ENCODE measurements at places on chromosomes 4 and X. TPM values are rescaled to one million over a fixed set of nuclear protein-coding genes. Genes with fewer than 3 reads are reported as not detected.

DNA sequence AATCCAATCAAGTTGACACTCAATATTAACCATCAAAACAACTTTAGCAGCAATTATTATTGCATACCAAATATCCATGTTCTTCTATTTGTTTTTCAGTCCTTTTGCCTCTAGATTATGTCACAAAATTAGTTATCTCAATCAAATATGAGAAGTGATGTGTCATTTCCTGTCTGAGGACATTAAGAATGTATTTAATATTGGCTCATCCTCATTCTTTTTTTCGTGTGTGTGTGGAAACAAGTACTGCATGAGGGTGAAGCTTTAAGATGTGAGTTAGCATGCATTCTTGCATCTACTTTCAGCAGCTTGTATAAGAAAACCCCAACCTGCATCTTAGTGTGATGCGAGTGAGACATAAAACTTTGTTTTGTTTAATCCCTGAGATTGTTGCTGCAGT is 301.4 kb downstream of the GRIA2 start:
- no peak for DNase-seq

DNA sequence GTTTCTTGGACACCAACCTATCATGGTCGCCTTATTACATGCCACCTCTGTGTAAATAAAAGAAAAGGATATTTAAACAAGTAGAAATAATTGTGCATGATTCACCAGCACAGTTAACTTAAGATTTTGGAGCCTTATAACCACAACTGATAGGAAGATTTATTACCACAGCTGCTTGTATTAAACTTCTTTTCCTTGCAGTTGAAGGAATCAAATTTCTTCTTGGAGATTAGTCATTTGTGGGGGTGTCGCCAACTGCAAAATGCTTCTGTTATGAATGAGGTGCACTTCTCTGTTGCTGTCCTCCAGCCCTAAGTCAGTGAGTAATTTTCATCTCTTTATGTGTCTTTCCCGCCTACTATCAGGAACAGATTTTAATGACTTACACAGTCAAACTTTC is 73.3 kb downstream of the OR13H1 start:
- peak; percentile 24 for DNase-seq

DNA sequence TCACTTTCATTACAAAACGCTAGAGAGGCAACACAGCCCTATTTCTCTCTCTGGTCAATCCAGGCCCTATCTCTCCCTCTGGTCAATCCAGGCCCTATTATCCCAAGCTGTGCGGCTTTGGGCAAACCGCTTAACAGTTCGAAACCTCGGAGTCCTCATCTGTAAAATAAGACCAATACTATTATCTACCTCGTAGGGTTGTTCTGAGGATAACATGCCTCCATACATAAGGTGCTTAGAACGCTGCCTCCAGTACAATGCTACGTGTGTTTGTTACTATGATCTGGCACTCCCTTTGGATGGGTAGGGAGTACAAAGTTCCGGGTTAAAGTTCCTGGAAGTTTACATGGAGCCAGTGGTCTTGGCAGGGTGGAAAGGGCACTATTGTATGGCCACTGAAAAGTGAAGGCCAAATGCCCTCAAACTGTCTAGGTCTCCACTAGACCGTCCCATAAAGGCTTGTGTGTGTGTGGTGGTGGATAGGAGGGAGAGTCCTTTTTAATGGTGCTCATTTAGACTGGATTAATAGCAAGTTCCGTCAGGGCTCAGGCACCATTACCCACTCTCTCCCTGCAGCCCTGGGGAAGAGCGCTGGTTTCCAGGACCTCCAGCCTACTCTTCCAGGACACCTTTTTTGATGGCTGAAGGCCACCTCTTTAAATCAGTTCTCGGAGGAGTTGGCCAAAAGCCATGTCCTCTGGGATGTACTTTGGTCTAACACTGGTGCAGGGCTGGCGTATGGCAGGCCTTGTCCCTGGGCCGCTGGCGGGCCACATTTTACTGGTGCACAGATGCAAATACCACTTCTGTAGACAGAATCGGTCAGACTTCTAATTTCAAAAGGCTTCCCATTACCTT is 75.6 kb upstream of the BCOR start:
- DNase-seq: no peak

DNA sequence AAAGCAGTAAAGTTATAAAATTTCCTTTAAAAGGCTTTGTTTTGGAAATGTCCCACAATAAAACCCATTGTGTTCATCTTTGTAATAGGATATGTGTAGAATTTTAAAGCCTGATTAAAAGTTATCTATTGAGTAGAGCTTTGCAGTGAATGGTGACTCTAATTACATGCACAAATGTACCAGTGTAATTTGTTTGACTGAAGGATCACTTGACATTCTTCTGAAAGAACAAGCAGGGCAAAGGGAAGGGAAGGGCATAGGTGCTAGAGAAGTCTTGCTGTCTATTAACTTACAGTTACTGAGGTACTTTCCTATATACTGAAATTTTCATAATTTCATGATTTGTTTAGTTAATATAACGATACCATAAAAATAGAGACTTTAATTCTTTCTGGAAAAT is 70.8 kb downstream of the STIM2 start:
- DNase-seq: no peak

DNA sequence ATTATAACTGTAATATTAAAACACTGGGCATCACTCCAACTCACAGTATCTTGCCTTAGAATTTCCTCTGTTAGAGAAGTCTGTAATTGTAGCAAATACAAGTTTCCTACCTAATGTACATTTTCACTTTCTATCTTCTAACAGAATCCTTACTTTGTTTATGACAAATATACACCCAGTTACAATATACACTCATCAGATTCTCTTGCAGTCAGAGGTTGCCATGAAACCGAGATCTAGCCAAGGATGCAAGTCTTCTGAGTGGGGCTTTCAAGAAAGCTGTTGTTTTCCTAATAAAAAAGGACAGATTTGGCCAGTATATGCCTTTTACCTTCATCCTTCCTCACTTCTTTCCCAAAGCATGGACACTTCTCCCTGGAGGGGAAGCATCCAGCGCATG is 228.9 kb downstream of the SCFD2 start:
- DNase-seq: no peak

DNA sequence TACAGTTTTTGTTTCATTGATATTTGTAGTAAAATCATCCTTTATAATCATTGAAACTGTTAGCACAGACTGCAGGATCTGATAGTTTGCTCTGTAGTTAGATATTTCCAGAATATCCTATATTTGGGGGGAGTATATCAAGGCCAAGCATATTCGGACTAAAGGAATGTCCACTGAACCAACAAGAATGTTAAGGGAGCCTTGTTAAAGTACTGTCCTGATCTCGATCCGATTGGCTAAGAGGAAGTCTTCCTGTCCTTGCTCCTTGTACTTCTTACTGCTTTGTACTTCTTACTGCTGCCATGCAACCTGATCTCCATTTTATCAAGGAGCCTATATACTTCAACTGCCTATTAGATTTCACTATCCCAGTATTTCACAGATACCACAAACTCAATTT is 449.3 kb downstream of the RPA4 start:
- no peak for DNase-seq

DNA sequence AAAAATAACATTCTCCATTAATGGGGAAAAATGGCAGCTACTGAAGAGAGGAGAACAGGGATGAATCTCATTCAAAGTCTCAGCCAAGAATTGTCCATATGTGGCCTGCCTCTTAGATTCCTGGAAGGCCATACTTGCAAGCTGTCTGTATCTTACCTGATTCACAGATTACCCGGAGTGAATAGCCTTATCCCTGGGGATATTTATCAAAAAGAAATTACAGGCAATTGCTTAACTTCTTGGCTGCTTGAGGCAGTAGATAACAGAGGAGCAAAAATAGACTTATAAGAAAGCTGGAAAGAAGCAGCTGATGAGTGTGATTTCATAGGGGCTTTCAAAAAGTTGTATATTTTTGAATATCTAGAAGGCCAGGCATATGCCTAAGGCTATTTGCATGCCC is 68.8 kb upstream of the PPP1R2C start:
- DNase-seq: no peak

DNA sequence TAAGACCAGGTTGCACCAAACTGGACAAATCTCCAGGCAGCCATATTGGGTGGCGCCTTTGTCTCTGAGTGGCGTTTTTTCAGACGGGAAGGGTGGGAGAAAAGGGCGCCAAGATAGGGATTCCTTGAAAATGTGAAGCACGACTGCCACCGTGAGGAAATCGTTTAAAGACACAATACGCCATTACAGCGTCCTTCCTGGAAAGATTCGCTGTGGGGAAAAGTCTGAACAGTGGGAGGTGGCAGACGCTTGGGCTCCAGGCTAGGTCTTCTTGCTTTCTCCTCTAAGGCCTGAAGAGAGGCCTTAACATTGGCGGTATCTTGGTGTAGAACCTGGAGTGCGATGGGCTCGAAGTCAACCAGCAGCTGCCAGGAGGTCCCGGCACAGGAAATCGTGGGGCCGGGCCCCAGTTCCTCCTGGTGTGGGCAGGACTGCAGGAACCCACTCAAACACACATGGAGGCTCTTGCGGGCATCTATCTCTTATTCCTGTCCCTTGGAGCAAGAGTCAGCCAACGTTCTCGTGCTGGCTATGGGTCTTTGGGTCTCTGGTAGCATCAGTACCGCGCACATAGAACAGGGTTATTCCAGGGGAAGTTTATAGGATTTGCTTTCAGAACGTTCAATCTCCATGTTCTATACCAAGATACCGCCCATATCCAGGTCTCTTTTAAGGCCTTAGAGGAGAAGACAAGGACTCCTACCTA is 208.8 kb downstream of the OR13H1 start:
- no peak for DNase-seq

- DNase-seq: no peak
These were observed 45.3 kb upstream of the MAP3K15 start for GRCh38 chrX:19560611-19561010.

GRCh38 chr4:116959045-116959444 is 126.3 kb downstream of the TRAM1L1 start:
- no peak for DNase-seq

DNA sequence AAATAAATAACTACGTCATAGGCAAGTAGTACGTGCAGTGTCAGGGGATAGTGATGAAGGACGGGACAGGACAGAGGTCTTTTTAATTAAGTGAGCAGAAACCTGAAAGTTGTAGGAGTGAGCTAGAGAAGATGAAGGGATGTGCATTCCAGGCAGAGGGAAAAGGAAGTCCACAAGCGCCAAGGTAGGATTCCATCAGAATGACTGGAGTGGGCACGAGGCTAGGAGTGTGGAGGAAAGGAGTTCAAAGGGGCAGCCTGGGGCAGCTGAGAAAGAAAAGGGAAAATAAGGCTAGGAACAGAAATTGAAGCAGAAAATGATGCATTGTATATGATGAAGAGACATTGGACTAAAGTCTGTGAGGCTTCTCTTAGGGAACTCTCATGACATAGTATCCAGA is 192.2 kb upstream of the TLL1 start:
- no peak for DNase-seq

DNA sequence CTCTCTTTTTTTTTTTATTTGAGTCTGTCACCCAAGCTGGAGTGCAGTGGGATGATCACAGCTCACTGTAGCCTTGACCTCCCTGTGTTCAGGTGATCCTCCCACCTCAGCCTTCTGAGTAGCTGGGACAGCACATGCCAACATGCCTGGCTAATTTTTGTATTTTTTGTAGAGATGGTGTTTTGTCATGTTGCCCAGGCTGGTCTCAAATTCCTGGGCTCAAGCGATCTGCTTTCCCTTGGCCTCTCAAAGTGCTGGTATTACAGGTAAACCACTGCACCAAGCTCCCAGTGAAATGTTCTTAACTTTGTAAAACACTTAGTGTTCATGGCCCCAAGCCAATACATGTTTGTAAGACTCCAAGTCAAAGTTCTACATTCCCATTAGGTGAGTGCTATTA is 316.1 kb downstream of the KCTD8 start:
- no peak for DNase-seq

- DNase-seq: no peak
These were observed 706 bp downstream of the CHIC1 start for GRCh38 chrX:73563738-73564068.

GRCh38 chr4:181004056-181004455 is 1239.1 kb upstream of the TENM3 start:
- no peak for DNase-seq

GRCh38 chr4:89266128-89266527 is 41.5 kb downstream of the GPRIN3 start:
- DNase-seq: no peak

DNA sequence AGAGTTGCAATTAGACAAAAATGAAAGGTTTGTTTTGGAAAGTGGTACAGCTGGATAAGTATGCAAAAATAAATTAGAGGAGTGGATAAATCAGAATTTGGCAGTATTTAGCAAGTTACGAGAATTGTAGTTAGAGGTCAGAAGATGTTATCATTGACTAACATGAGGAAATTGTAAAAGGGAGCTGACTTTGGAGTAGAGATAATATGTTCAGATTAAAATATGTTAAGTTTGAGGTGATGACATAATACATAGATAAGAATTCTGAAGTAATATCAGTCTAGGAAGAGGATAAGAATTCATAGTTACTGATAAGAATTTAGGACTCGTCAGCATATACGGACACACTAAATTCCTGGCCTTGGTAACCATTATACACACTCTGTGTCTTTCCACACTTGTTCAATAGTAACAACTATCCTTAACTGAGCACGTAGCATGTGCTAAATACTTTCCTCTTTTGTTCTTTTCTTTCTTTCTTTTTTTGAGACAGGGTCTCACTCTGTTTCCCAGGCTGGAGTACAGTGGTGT is 4.1 kb upstream of the EPGN start:
- no peak for DNase-seq

DNA sequence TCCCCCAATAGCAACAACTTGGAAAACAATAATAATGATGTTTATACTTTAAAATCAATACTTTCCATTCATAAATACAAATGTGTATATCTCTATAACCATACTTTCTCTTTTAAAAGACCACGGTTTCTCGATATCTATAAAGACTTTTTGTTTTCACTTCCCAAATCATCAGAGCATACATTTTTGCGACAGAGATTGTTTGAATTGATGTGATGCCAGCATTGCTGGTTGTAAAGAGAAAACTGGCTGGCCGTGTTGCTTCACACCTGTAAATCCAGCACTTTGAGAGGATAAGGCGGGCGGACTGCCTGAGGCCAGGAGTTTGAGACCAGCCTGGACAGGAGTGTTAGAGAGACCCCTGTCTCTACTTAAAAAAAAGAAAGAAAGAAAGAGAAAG is 77.6 kb upstream of the ZNF518B start:
- no peak for DNase-seq

DNA sequence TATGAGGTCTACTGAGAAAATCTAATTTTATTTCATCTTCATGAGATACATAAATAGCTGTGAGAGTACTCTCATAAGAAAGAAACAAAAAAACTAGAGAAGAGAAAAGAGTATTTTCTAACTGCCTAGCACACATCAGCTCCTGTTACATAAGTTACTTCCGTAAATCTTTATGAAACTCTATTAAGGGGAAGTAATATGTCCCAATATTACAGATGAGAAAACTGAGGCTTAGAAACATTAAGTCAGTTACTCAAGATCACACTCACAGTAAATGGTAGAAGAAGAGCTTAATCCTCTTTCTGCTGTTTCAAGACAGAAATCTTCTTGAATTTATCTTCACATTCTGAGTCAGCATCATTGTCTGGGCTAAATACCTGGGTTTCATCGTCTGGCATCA is 164.1 kb downstream of the DTHD1 start:
- no peak for DNase-seq

GRCh38 chr4:142334931-142335330 is 511.2 kb downstream of the INPP4B start:
- DNase-seq: no peak

- peak; percentile 6 for DNase-seq
These were observed 1367.8 kb upstream of the IGFBP7 start for GRCh38 chr4:58477950-58478349.

PPP2R2C gene
- 0.45 TPM for polyA plus RNA-seq

ZNF732 gene
- polyA plus RNA-seq: 0.89 TPM

GAGE1 gene
- polyA plus RNA-seq: not detected

NAP1L3 gene
- polyA plus RNA-seq: 7.7 TPM

LNX1 gene
- polyA plus RNA-seq: 4.0 TPM

All from hindlimb muscle (tissue), 1 donor.